MV-4-11 (cell line): ENCODE measurements at places on chromosomes 1 and 21.

DNA sequence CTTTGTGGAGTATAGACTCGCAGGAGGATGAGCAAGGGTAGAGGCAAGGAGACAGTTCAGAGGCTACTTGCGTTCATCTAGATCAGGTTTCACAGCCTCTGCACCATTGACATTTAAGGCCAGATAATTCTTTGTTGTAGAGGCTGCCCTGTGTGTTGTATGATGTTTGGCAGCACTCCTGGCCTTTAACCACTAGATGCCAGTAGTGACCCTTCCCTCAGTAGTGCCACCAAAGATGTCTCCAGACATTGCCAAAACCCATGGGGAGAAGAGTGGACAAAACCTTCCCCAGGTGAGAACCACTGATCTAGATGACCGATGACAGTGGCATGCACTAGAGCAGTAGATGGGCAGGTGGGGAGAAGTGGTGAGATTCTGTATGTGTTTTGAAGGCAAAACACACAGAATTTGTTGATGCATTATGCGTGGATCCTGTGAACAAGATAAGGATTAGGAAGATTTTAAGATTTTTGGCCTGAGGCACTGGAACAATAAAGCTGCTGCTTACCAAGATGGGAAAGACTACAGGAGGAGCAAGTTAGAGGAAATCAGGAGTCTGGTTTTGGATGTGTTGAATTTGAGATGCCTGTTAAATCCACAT lies 9.9 kb upstream of the COG2 start:
- peak; percentile 27 for DNase-seq

DNA sequence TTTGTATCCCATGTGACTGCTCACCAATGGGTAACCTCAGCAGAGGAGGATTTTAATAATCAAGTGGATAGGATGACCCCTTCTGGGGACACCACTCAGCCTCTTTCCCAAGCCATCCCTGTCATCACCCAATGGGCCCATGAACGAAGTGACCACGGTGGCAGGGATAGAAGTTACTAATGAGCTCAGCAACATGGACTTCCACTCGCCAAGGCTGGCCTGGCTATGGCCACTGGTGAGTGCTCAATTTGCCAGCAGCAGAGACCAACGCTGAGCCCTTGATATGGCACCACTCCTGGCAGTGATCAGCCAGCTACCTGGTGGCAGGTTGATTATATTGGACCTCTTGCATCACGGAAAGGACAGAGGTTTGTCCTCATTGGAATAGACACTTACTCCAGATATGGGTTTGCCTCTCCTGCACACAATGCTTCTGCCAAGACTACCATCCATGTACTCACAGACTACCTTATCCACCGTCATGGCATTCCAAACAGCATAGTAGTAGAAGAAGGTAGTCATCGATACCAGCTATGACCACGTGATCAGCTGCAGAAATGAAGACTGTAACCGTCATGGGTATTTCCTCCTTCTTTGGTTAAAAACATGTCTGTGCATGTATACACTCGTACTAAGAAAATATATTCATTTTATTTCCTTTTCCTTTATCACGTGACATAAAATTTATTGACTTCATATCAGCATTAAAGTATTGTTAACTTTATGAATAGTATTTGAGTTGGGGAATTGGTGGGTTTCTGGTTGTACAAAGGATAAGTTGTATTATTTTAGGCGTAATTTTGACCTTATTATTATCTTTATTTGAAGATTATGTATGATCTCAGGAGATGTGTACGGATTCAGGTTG lies 562.6 kb downstream of the PTPRU start:
- no peak for DNase-seq

GRCh38 chr1:234613128-234613875 lies 3.3 kb upstream of the IRF2BP2 start:
- DNase-seq, result peak; percentile 95

- DNase-seq, result peak; percentile 39
Measured at GRCh38 chr21:39518055-39518846, 66.5 kb downstream of the SH3BGR start.

GRCh38 chr1:51901151-51901550 lies 22.6 kb upstream of the NRDC start:
- DNase-seq, result no peak

- DNase-seq, result no peak
Measured at GRCh38 chr1:19353596-19353995, 41.5 kb downstream of the SLC66A1 start.

GRCh38 chr1:95057351-95057750 lies 15.4 kb downstream of the ALG14 start:
- no peak for DNase-seq

DNA sequence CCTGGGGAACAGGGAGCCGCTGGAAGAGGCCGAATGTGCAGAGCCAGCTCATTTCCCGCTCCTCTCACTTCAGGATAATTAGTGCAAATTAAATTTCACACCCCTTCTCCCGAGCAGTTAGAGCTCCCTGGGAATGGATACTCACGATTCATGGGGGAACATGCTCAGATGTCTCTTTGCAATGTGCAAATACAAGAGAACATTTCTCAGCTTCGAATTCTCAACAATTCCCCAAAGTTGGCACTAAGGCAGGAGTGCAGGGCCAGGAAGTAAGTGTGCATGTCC lies 54.9 kb downstream of the CAMK2N1 start:
- DNase-seq, result no peak

DNA sequence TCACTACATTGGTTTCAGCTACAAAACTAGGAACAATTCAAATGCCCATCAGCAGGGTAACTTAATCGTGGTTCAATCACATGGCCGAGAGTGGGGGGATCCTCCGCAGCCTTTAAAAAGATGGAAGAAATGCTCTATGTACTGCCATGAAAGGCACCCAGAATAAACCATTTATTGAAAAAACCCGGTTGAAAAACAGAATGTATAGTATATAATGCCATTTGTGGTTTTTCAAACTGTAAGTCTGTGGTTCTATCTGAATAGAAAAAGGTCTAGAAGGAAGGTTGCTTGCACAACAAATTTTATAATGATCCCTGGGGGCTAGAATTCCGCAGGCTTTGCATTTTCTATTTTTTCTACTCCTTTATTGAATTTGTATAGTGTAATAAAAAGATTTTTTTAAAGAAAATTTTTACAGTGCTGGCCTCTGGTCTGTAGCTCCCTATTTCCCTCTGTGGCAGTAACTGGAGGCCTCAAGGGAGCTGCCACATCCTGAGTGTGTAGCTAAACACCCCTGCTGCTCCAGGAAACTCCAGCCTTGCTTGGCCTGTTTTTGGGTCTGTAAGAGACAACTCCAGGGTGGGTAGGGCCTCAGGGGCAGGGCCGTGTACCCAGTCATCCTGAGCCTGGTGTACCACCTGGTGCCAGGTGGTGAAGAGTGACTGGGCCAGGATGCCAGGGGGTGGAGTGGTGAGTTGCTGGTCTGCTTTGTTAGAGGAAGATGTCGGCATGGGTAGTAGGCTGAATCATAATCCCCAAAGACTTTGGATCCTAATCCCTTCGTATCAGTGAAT lies 51.5 kb upstream of the EPS8L3 start:
- DNase-seq, result peak; percentile 56

DNA sequence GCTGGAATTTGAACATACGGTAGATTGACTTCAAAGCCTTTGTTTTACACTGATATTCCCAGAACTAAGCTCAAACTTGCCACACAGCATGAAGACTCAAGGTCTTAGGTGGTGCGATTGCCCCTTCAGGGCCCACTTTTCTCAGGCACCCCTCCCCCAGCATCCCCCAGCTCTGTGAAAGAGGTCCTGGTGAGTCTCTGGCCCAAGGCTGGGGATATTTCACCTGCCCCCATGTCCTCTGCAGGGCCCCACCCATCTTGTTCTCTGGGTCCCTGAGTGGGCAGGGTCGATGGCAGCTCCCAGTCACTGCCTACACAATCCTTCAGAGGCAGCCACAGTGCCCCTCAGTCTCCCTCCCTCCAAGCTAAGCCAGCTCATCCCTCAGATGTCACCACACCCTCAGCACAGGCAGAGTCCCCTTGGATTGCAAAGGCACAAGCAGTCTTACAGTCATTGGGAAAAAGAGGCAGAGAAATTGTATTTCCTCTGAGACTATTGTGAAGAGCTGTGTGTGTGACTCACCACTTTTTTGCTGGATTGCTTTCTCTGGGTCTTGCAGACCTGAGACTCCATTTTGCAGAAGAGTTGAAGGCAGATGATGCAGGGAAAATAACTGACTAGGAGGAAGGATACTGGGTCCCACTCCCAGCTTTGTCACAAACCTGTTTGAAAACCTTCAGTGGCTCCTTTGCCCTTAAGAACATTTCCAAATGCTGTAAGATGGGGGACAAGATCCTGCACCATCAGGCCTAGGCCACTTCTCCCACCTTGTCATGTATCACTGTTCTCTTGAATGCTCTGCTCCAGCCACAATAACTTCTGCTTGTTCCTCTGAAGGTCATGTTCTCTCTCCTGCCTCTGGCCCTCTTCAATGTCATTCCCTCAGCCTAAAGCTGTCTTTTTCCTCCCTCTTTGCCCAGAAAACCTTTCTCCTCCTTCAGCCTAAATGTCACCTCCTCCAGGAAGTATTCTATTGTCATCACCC lies 119.1 kb upstream of the GRIK3 start:
- no peak for DNase-seq

- no peak for DNase-seq
Measured at GRCh38 chr1:42930178-42931107, 28.2 kb downstream of the SLC2A1 start.

DNA sequence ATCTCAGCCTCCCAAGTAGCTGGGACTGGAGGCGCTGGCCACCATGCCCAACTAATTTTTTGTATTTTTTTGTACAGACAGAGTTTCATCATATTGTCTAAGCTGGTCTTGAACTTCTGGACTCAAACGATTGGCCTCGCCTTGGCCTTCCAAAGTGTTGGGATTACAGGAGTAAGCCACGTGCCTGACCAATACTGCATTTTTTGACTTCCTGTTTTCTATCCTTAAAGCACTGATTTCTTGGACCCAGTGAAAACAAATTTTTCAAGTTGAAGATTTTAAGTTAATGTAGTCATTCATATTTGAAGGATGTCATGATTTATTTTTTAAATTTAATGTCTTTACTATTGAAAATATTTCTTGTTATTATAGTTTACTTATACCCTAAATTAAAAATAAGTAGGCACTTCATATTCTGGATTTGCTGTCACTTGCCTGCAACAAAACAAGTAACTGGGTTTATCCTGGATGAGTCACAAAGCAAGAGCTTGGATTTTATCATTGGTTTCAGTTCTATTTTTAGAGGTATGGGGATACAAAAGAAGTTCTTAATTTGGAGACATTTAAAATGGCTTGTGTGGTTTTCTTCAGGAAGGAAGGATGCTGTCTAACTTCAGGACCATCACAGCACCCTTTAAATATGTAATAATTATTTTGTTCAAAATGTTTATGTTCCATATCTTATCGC lies 2.2 kb upstream of the VPS45 start:
- peak; percentile 69 for DNase-seq

DNA sequence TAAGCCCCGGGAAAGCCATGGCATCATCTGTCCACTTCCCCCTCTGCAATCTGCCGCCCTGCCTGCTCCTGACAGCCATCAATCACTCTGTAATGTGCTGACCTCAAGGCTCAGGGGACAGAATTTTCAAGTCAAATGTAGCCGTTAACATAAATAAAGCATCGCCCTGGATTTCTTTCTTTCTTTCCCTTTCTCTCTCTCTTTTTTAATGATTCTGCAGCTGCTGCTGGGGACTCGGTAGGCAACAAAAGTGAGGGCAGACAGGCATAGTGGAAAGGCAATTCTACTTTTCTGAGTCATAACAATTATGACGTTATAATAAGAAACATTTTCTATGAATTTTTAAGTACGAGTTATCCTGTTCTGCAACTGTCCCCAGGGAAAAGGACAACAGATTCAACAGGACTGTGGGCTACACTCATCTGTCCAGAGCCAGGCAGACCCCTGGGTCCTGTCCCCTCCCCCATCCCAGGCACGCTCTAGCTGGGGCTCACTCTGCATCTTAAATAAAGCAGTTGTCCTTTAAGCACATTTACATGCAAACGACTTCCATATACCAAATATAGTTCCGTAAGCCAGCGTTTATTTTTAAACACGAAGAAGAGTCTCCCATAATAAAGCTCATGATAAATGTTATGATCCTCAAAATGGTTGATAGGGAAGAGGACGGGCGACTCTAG lies 78.7 kb downstream of the SSBP3 start:
- DNase-seq, result no peak

- no peak for DNase-seq
Measured at GRCh38 chr1:181324797-181325616, 158.3 kb upstream of the CACNA1E start.
